ENCODE measurements at places on chromosomes 6 and 20. TPM values are rescaled to one million over a fixed set of nuclear protein-coding genes. Genes with fewer than 3 reads are reported as not detected.

BPI gene
- total RNA-seq = 0.40 TPM

EMILIN3 gene
- 46.1 TPM for total RNA-seq

DNA sequence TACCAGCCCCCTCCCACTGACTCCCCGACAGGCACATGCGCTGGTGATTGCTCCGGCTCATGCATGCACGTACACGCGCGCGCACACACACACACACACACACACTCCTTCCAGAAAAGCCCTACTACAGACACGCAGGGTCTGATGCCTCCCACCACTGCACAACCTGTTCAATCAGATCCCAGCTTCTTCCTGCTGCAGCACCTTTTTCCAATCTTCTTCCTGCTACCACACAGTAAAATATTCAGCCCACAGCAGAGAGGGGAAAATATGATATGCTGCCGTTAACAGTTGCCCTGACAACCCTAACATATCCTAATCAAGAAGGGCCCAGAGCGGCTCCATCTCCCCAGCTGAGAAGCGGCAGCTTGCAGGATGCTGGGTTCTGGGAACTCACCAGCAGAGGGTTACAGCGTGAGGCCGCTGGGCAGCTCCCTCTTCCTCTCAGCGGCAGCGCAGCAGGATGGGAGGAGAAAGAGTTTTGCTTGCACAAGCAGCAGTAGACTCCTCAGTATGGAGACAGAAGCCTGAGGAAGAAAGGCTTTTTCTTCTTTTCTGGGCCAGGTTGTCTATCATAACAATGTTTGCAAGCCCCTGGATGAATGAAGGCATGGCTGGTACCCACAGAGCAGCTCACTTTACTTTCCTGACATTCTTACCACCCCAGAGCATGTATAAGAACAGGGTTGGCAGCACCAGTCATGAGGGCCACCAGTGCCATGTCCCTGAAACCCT is 23.9 kb downstream of the MAP7 start:
- H3K27ac ChIP-seq = no peak overlapping the region
- H3K4me3 ChIP-seq = no peak overlapping the region
- H3K36me3 ChIP-seq = no peaks in the 10 kb centered on the region

DNA sequence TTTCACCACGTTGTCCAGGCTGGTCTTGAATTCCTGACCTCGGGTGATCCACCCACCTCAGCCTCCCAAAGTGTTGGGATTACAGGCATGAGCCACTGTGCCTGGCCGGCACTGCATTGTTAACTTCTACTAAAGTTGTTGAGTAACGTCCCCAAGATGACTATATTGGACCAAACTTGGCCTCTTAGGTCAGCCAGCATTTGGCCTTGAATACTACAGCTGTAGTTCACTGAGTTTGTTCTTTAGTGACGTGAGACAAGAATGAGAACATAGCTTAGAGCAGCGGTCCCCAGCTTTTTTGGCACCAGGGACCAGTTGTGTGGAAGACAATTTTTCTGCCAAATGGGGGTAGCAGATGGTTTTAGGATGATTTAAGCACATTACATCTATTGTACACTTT is 237.1 kb downstream of the TBC1D7 start:
- no peak overlapping the region for H3K27ac ChIP-seq
- no peak overlapping the region for H3K4me3 ChIP-seq
- H3K36me3 ChIP-seq = no peaks in the 10 kb centered on the region
- H3K27me3 ChIP-seq = no peaks in the 10 kb centered on the region

DNA sequence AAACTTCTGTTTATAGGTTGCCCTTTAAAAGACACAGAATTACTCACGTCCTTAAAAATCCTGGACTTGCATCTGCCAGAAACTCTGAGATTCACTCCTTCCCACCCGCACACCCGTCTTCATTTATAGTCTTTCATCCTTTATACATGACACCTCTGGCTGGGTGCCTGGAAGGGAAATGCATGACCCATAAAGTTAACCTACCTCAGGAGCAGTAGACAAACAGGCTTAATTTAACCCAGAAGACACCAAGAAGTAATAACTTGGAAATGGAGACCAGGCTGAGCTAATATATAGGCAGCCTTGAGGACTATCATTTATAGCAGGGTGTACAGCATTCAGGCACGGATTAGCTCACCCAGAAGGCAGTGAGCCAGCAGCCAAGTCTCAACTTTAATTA is 429.0 kb upstream of the NRSN1 start:
- H3K27ac ChIP-seq = no peak overlapping the region
- DNase-seq = peak; percentile 74
